ENCODE measurements at places on chromosomes 11 and 22.

GRCh38 chr22:44839721-44840120, 87.3 kb downstream of the ARHGAP8 start:
- DNase-seq, result no peak

GRCh38 chr11:118151431-118151830, 1.2 kb downstream of the SCN4B start:
- DNase-seq, result peak; percentile 10

DNA sequence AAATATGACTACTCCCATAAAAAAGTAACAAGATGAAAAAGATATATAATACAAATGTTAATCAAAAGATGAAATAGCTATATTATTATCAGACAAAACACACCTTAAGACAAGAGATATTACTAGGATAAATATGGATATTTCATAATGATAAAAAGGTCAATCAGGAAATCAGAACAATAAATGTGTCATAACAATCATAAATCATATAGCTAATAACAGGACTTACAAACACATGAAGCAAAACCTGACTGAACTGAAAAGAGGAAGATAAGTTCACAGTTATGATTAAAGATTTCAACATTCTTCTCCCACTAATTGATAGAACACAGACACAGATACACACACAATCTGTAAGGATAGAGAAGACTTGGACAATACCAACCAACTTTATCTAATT, 47.2 kb downstream of the EIF3M start:
- peak; percentile 32 for DNase-seq

DNA sequence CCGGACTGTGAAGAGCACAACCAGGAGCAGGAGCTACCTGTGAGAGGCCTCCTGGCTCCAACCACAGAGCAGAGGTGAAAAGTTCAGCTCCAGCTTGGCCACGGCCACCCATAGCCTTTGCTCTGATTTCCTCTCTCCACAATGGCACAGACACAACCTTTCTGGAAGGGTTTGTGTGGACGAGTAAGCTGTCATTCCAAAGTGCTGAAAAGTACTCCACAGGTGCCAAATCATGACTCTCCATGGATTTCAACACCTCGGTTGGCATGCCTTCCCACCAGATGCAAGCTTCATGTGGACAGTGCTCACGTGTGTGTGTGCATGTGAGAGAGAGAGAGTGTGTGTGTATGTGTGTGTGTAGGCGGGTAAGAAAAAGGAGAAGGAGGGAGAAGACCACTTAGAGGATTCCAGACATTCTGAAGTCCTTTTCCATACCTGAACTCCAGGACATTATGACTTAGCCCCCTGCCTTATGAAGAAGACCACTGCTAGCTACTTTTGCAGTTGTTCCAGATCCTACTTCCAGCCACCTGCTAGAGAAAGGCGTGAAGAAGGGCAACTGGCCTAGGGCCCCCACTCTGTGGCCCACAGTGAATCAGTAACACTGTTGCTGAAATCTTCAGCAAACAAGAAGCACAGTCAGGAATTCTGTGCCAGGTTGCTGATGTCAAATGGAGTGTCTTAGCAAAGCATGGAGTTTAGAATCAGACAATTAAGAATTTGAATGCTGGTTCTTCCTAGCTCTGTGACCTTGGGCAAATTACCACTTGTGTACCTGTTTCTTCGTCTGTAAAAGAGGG, 13.9 kb upstream of the NAV2 start:
- no peak for DNase-seq

GRCh38 chr11:62315431-62315830, 16.6 kb upstream of the SCGB1D4 start:
- peak; percentile 4 for DNase-seq

DNA sequence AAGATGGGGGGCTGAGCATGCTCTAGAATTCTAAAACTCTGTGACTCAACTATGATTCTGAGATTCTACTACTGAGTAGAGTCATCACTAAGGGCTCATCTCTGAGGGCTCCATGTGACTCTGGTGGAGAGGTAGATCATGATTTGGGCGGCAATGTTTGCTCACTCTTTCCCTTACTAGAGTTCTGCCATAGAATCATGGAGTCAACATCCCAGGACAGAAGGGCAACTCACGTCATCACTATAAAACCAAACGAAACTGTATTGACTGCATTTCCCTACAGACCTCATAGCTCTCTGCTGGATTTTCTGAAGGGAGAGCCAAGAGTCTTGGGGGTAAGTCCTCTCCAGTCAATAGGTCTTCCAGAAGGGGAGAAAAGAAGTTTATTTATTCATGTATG, at the start of gene MS4A14:
Gene MS4A14 (plus strand): TSS at position 78 of the 400 bp plus-strand sequence. CDS start 120 bp downstream, at position 198.
- DNase-seq, result peak; percentile 85

DNA sequence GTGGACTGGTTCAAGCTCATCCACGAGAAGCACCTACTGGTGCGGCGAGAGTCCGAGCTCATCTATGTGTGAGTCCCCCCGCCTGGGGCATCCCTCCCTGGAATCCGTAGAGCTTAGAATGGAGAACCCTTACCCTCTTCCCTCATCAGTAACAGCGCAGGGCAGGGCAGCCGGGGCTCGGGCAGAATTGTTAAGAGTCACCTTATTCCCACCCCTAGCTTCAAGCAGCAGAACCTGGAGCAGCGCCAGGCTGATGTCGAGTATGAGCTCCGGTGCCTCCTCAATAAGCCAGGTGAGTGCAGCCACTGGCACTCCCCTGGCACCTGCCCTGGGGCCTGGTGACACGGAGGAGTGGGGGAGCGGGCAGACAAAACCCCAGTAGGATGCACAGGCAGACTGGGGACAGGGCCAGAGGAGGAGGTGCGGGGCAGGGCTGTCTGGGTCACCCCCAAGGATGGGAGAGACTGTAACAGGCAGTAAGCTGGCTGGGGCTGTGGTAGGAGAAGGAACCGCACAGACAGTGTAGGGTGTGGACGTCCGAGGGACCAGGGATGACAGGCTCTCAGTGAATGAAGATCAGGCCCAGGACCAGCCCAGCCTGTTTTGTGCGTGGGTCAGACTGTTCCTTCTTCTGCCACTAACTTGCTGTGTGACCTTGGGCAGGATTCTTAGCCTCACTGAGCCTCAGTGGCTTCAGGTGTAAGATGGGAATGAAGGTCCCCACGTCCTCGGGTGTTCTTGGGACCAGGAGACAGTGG, 20.4 kb downstream of the C22orf23 start:
- no peak for DNase-seq

DNA sequence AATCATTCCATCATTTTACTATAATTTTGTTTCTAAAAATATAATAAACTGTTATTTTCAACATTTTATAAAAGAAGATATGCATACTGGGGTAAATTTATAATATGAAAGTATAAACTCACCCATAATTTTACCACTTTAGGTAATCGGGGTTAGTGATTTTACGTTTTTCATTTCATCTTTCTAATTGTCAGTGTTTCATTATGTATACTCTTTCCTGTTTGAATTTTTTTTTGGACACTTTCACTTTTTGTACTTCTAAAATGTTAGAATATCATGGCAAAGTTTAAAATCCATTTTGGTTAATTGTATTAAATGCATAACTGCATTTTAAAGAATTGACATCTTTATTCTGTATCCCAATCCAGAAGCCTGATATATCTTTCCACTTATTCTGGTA, 115.8 kb downstream of the METTL15 start:
- DNase-seq, result no peak

DNA sequence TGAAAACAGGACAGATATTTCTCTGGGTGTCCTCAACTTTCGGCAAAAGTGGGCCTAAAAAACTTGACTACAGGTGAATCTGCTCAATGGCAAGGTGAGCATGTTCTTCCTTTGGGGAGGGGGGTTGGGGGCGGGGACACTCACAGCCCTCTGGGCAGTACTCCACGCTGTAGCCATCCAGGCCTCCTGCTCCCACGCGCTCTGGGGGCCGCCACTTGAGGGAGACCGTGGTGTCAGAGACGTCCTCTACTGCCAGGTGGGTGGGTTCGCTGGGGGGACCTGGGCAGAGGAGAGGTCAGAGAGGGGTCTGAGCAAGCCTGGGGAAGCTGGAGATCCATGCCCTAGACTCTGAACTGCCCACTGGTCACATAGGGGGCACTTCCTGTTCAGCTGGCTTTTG, 16.8 kb downstream of the MYBPC3 start:
- no peak for DNase-seq

DNA sequence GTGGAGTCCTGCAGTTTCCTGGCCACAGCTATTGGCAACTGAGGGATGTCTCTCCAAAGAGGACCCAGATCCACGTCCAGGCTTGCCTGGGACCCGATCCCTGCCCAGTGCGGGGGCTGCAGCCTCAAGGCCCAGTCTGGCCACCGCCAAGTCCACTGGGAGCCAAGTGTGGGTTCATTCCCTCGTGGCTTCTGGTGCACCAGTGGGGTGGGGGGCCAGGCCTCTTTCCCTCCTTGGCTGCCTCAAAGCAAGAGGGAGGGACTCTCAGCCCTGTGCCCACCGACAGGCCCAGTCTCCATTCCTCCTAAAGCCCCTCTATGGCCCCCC, 13.3 kb upstream of the PIM3 start:
- no peak for DNase-seq

DNA sequence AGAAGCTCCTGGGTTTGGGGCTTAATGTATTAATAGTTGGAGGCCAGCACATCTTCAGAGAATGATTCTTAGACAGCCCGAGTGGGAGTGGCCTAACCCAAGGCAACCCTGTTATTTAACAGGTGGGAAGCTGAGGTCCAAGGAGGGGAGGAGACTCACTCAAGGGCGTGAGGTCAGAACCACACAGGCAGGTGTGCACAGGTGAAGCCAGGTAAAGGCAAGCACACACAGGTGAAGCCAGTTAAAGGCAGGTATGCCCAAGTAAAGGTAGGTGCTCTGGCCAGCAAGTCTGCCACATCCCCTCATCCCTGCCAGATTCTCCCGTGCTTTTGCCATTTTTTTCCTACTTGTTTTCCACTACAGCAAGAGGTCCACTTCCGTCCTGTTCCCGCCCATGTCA, 2.9 kb upstream of the SHANK2 start:
- no peak for DNase-seq

- DNase-seq, result no peak
These were observed 6.9 kb downstream of the SLC39A13 start for GRCh38 chr11:47415091-47415854.

GRCh38 chr11:35063488-35063931, 75.5 kb upstream of the CD44 start:
- DNase-seq, result peak; percentile 68

DNA sequence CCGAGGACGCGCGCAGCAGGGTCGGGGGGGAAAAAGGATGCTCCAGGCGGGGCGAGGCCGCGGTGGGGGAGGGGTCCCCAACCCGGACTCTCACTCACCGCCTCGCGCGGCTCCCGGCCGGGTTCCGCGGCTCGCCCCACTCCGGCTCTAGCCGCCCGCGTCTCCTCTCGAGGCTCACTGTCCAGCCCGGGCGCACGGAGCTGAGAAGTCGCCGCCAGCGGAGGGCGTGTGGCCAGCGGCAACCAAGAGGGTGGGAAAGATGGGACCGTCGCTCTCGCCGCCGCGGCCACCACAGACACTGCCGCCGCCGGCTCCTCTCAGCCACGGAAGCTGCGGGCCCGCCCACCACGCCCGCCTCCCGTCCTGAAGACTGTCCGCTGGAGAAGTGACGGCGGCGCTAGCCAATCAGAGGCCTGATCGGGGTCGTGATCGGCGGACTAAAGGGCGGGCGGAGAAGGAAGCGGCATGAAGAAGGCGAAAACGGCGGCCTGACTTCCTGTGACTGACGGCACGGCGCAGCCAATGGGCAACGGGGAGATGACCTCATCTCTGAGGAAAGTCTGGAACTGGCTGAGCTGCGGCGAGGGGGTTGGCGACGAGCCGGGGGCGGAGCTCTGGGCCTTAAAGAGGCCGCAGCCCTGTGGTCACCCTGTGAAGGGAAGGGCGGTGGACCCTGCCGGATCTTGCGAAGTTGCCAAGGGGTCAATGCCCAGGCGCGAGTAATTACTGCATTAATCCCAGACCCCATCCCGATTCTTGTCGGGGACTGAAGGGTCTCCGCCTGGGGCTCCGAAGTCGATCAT, at the start of gene MRTFA:
Gene MRTFA (minus strand): TSS at position 340 of the 803 bp plus-strand sequence.
- DNase-seq, result peak; percentile 99

DNA sequence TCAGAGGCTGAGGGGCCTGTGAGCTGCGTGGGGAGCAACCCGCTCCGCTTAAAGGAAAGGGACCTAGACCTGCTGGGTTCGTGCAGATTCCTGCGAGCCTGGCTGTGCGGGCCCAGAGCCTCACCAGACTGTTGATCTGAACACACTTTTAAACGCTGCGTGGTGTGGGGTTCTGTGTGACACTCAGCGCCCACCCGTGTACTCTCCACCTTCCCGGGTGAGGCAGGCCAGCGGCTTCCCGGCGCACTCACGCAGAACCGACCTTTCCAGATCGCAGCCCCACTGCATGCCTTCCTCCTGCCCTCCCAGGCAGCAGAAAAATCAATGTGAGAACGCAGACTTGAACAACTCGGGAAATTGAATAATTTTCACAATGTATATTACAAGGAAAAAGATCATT, 388.6 kb downstream of the TBC1D22A start:
- DNase-seq, result no peak

GRCh38 chr22:42194953-42195352, 64.3 kb upstream of the CYP2D6 start:
- no peak for DNase-seq

DNA sequence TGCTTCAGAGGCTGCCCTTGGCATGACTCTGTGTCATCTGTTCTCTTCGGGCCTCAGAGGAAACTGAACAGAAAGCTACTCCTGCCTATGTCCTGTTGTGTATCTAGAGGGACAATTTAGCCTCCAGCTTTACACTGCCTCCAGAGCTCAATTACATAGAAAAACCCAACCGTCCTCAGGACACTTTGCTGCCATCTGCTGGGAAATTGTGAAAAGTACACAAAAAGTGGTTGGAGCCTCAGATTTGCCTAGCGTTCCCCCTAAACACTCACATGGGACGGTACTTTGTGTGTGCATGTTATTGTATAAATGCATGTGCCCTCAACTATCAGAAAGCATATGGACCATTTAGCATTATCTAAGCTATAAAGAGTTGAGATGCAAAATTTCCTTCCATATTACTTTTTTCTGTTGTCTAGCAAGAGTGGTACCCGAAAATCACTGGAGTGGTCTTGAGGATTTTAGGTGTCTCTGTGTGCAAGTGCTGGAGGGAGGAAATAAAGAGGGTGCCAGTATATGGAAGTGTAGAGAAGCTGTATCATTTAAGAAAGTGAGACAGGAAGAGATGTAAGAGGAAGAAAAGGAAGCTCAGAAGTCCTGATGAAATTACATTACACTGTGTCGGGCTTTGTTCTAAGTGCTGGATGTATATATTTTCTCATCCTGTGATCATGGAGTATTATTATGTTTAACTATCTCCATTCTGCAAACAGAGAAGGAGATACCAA, 8.7 kb upstream of the MS4A4E start:
- DNase-seq, result peak; percentile 82

All from MV-4-11 (cell line).